NCI-H460 (cell line): ENCODE measurements at places on chromosomes 4 and X.

GRCh38 chrX:20230406-20230805 is 36.3 kb downstream of the RPS6KA3 start:
- DNase-seq, result no peak

GRCh38 chr4:176342384-176342783 is 22.6 kb downstream of the SPCS3 start:
- DNase-seq, result no peak

- no peak for DNase-seq
Observed at GRCh38 chr4:186749611-186750281, 26.1 kb upstream of the FAT1 start.

GRCh38 chr4:66571145-66571695 is 900.9 kb upstream of the EPHA5 start:
- no peak for DNase-seq

- DNase-seq, result no peak
Observed at GRCh38 chrX:102765809-102766208, 45.3 kb downstream of the GPRASP3 start.

DNA sequence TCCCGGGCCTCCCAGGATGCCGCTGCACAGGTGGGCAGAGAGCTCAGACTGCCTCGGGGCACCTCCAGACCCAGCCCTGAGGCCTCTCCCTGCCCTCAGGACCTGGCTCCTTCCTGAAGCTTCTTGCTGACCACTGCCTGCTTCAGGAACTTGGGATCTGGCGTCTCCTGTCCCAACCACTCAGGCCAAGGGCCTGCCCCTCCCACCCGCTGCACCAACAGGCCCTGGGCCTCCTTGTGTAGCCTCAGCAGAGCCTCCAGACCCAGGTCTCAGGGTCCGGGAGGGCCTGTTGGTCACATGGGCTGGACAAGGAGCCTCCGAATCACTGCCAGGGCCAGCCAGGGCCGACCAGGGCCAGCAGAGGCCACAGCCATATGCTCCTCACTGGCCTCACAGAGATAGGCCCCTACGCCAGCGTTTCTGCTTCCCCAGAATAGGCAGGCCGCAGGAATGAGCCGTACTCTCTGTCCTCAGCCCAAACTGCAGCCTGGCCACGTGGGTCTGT is 2.8 kb downstream of the MXD4 start:
- no peak for DNase-seq
